ENCODE measurements at places on chromosomes 2 and 18.

DNA sequence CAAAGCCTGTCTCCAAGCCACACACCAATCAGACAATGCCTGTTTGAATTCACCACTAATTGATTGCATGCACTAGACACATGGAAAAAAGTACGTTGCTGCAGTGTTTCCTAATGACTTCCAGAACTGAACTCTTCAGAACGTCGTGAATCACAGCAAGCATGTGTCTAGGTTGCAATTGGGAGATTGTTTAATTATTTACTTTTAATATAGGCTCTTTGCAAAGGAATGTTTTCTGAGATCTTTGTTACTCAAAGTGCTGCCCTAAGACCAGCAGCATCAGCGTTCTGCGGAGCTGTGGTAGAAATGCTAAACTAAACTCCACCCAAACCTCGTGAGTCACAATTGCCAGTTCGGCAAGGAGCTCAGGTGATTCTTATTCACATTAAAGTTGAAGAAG, 52.7 kb upstream of the CCDC68 start:
- no peak for DNase-seq

DNA sequence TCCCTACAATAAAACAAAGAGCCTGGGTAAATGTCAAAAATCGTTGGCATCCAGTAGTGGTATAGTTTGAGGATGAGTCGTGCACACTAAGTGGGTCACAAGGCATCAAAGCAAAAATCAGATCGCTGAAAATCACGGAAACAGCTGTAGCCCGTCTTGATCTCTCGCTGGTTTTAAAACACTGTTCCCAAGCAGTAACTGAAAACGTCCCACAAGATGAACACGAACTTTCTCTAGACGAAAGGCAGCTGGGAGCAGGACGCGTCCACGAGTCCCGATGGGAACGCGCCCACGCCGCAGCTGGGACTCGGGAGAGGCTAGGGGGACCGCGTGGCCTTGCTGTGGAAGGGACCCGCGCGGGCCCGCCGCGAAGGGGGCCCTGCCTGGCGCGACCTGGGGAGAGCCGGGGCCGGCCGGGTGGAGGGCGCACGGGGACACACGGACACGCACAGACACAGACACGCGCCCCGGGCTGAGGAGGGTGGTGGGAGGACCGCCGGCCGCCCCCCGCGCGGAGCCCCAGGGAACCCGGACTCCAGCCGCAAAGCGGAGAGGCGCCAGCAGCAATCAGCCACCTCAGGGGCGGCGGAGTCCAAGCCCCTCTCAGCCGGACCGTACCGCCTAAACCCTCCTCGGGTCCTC, 651 bp downstream of the STK17B start:
- peak; percentile 13 for DNase-seq

- no peak for DNase-seq
Observed at GRCh38 chr18:77208964-77209363, 40.7 kb upstream of the GALR1 start.

- DNase-seq: no peak
Observed at GRCh38 chr18:72985686-72986085, 117.9 kb upstream of the NETO1 start.

GRCh38 chr2:220572385-220572784, 945.0 kb downstream of the SLC4A3 start:
- DNase-seq: no peak

DNA sequence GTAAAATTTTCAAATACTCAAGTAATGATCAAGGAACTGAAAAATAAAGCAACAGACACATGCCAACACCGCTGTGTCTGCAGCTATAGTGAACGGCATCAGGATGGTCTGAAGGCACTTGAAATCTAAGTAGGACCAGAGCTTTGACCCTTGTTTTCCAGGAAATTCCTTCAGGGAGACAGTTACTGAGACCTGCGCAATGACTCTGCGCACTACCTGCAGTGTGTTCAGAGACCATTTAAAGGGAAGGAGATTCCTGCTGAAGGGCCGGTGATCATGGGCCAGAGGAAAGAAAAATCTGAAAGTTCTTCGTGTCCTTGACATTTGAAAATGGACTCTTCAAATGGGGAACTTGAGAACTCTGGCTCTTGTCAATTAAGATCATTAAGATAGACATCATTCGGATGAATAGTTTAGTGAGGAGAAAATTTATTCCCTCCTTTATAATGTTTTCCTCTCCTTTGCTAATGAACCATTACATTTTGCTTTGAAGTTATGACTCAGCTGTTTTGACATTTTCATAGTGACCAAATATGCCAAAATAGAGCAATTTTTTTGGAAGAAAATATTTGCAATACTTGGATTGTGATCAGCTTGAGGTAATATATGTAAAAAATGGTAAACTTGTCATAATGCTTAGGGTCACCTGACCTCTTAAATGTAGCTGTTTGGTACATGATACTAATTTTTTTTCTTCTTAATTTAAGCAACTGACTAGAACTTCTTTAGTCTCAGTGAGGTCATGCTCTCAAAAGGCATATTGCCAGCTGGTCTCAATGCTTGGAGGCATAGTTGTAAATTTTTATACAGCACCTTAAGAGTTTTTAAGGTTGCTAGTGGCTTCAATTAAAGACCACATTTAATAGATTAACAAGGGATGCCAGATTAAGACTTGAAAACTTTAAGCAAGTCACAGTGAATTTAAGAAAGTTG, 329.3 kb downstream of the ARHGAP15 start:
- DNase-seq: no peak
